ENCODE measurements at places on chromosomes 3 and 15. TPM values are rescaled to one million over a fixed set of nuclear protein-coding genes. Genes with fewer than 3 reads are reported as not detected.

IMPG2 gene
- 0.17 TPM for total RNA-seq

EFL1 gene
- total RNA-seq: 6.3 TPM

CAPN3 gene
- total RNA-seq: 5.6 TPM

CCDC39 gene
- 0.23 TPM for total RNA-seq

SOX14 gene
- not detected for total RNA-seq

AHSG gene
- not detected for total RNA-seq

LXN gene
- total RNA-seq: 68.0 TPM

MFGE8 gene
- 626 TPM for total RNA-seq

ISY1 gene
- total RNA-seq: 20.8 TPM

CNTN3 gene
- 0.23 TPM for total RNA-seq

GOLGA8T gene
- total RNA-seq: not detected
